NCI-H345 (cell line): ENCODE measurements at places on chromosomes 7 and 10.

DNA sequence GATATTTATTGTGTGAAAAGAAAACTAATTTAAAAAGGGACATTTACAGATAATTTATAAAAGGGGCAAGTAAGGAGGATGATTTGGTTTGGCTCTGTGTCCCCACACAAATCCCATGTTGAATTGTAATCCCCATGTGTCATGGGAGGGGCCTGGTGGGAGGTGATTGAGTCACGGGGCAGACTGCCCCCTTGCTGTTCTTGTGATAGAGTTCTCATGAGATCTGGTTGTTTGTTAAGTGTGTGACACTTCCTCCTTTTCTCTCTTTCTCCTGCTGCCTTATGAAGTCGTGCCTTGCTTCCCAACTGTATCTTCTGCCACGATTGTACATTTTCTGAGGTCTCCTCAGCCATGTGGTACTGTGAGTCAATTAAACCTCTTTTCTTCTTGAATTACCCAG, 171.0 kb upstream of the SEMA3E start:
- DNase-seq, result no peak

- no peak for DNase-seq
These were observed 52.7 kb upstream of the AGBL3 start for GRCh38 chr7:134933460-134934068.

- DNase-seq, result no peak
These were observed 42.4 kb downstream of the CCNY start for GRCh38 chr10:35378541-35379210.

GRCh38 chr7:8387551-8388256, 45.7 kb upstream of the NXPH1 start:
- no peak for DNase-seq

DNA sequence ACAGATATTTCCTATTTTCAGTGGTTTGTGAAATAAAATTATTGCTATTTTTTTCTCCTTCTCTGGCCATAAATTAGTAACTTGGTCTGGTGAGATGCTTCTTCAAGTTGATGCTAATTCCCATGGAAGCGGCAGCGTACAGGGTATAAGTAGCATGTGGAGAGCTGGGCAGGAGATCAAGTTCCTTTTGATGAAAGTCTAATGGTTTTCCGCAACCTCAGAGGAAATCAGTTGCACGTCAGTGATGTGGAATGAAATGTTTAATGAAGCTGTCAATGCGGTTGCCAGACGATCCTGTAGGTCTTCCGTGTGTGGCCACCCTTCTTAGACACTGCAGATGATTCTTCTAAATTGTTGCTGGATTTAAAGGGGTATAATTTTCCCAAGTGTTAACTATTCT, 236.4 kb upstream of the GRM3 start:
- DNase-seq, result no peak
